ENCODE measurements at places on chromosomes 2 and 18.

DNA sequence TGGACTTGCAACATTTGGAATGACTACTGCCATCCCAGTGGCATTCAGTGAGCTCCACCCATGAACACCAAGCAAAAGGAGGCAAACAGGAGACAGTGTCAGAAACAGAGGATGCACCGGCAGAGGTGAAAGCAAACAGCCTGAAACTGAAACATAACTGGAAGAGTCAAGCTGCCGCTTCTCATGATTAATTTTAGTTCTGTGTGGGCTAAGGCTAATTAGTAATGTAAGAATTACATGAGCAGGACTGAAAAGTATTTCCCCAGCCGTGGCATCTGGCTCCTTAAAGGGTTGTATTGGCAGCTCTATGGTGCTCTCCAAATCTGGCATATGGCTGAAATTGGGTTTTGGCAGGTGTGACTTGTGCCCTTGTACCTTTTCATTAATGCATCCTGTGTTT is 1108.1 kb downstream of the TSN start:
- DNase-seq = no peak

DNA sequence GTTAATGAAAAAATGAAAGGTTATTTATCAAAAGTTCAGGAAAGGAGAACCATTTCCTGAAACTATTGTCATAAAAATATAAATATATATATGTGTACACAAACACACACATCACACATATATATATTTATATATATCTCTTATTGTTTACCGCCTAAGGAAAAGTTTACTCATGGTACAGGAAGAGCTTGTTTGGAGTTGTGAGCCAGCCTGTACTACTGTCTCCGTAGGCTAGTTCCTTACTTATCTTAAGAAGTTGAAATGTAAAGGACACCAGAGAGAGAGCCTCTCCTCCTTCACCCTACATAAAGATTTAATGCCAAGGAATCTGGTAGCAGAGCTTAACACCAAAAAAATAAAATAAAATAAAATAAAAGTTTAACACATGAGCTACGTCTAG is 19.6 kb downstream of the DSC1 start:
- DNase-seq = no peak

DNA sequence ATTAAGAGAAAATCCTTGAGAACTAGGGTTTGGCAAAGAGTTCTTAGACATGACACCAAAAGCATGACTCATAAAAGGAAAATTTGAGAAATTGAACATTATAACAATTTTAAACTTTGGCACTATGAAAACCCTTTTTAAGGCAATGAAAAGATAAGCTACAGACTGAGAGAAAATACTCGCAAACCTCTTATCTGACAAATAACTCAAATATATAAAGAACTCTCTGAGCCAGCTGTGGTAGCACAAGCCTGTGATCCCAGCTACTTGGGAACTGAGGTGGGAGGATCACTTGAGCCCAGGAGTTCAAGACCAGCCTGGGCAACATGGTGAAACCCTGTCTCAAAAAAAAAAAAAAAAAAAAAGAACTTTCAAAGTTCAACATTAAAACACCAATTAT is 70.5 kb downstream of the FAM168B start:
- DNase-seq = no peak

DNA sequence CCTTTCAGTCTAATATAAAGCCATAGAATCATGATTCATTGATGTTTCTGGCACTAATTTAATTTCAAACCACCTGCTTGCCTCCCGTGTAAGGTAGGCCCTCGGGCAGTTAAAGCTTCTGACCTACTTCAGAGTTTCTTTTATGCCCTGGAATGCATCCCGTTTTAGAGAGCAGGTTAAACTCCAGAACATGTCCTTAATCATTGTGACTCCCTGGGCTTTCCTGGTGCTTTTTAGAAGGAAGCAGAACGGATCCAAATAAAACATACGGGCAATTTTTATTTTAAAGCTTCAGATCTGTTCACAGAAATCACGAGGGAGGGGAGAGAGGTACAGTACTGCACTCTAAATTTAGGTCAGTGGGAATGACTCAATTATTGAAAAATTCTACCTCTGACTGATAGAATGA is 134.8 kb downstream of the GCA start:
- no peak for DNase-seq

DNA sequence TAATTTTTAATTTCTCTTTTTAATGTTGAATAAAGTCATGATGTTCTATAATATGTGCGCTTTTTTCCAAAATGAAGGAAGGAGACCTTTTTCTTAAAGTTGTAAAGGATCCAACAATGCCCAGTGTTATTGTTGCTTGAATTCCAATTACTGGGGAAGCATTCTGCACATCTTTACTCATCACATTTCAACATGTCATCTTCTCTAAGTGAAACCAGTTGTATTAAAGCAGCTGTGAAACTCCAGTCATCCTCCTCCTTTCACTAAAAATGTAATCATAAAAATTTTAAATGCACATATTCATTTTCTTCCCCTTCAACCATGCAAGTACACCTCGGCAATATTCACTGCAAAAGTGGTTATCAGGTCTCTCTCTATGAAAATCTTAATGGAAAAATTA is 722.7 kb downstream of the TSN start:
- no peak for DNase-seq

DNA sequence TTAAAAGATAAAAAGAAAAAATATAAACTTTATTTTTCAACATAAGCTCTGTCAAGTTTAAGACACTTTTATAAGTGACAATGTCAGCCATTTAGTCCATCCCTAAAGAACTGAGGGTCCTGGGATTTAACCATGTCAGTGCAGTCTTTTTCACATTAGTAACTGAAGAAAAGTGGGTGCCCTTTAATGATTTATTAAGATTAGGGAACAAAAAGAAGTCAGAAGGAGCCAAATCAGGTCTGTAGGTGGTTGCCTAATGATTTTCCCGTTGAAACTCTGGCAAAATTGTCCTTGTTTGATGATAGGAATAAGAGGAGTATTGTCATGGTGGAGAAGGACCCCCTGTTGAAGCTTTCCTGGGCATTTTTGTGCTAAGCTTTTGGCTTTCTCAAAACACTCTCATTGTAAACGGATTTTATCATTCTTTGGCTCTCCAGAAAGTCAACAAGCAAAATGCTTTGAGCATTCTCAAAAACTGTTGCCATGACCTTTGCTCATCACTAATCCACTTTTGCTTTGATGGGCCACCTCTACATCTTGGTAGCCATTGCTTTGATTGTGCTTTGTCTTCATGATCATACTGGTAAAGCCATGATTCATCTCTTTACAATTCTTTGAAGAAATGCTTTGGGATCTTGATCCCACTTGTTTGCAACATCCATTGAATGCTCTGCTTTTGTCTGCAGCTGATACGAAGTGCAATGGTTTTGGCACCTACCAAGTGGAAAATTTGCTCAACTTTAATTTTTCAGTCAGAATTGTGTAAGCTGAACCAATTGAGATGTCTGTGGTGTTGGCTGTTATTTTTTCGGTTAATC is 22.0 kb downstream of the TSPYL6 start:
- no peak for DNase-seq

GRCh38 chr2:11750422-11750821 is 4.0 kb downstream of the LPIN1 start:
- no peak for DNase-seq

GRCh38 chr2:32874931-32875330 is 71.8 kb upstream of the LTBP1 start:
- no peak for DNase-seq

GRCh38 chr2:62435720-62436119 is 70.3 kb downstream of the TMEM17 start:
- DNase-seq = no peak

All from neuronal stem cell (in vitro differentiated cells).